ENCODE measurements at places on chromosomes 3 and 15. TPM values are rescaled to one million over a fixed set of nuclear protein-coding genes. Genes with fewer than 3 reads are reported as not detected.

- no peak for DNase-seq
Measured at GRCh38 chr3:176969506-176969905, 227.8 kb downstream of the TBL1XR1 start.

DNA sequence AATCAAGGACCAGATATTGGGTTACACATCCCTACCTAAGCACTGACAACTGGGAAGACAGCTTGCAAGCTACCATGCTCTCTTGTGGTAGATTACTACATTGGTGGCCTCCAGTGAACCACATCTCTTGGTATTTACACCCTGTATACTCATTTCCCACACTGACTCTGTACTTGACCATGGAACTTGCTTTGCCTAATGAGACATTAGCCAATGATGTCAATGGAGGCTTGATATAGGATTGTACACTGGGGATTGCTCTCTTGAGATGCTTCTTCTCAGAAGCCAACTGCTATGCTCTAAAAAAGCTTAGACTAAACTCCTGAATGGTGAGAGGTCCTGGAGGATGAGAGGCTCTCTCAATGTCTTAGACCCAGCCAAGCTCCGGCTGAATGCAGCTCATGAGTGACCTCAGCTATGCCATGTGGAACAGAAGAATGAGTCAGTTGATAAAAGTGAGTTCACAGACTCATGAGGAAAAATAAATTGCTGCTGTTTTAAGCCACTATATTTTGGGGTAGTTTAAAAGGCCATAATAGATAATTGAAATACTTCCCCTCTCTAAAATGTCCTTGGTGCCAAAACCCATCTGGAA lies 61.5 kb upstream of the GALNT15 start:
- no peak for DNase-seq

GRCh38 chr3:197835509-197835908 lies 44.5 kb downstream of the LRCH3 start:
- DNase-seq: no peak

The CPN2 gene
- not detected for total RNA-seq

GRCh38 chr3:60854791-60855190 lies 396.5 kb downstream of the FHIT start:
- DNase-seq: no peak

DNA sequence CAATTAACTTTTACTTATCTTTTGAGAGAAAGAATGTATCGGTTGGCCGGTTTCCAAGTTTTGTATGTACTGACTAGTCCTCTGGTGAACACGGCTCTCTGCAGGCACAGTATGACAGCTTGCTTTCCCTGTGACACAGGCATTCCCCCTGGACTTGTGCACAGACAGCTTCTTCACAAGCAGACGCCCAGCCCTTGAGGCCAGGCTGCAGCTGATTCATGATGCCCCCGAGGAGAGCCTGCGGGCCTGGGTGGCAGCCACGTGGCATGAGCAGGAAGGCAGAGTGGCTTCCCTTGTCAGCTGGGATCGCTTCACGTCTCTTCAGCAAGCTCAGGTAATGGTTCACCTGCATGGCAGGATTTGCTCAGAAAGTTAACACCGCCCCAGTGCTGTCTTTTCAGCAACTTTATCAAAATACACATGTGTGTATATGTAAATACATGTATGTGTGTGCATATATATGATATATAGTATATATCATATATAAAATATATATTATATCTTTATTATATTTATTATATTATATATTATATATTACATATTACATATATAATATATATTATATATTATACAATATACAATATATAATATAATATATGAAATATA lies 25.5 kb downstream of the FAN1 start:
- DNase-seq: no peak

GRCh38 chr15:99404454-99404853 lies 153.2 kb downstream of the LRRC28 start:
- DNase-seq: no peak

- no peak for DNase-seq
Measured at GRCh38 chr3:156321945-156322344, 201.6 kb downstream of the KCNAB1 start.

All from T-cell (primary cell).